Foreskin keratinocyte (primary cell): ENCODE measurements at places on chromosomes 12 and 14. TPM values are rescaled to one million over a fixed set of nuclear protein-coding genes. Genes with fewer than 3 reads are reported as not detected.

GRCh38 chr12:4789776-4790175 lies 69.6 kb downstream of the GALNT8 start:
- no peak for DNase-seq

DNA sequence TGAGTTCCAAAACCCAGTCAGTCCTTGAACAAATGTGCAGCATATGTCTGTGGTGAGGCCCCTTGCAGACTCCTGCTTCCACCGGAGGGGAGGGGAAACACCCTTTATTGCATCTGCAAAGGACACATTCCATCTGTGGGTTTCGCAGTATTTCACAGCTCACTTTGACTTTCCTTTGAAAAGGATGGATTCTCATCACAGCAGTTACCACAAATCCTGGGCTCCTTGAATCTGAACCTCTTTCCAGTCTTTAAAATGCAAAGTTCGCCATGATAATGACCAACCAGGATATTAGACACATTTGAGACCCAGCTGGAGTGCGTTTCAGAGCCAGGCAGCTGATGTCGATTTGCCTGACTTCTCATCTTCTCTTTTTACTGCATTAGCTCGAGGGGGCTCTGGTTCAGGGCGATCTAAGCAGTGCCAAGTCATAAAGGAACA lies 242.4 kb downstream of the SLC15A4 start:
- DNase-seq: no peak

DNA sequence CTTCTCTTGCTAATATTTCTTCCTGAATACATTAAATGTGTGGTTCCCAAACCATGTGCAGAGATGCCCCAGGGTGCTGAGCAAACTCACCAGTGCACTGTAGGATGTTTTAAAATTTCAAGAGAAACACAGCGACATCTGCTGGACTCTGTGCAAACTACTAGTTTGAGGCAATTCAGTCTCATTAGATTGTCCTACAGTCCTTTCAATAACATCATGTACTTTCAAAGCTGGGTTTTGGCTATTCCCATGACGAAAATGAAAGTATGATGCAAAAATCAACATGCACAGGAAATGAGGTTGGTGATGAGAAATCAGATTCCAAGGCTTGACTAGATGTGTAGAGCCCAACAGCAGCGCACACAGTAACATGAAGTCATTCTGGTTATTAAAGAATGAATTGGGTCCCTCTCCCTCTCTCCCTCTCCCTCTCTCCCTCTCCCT lies 66.3 kb downstream of the CLIP1 start:
- peak; percentile 58 for DNase-seq

- no peak for DNase-seq
These were observed 15.0 kb upstream of the MGP start for GRCh38 chr12:14900521-14901227.

CELA1 gene
- total RNA-seq: not detected in 2 replicates

- no peak for DNase-seq
These were observed 80.1 kb downstream of the PLEKHA5 start for GRCh38 chr12:19209661-19210060.

NGB gene
- not detected in 2 replicates for total RNA-seq
